Stimulated activated CD4-positive, alpha-beta T cell treated with anti-CD3 and anti-CD28 coated beads, Interleukin-1b, Interleukin-23, amount 100 ng/mL, for 1 hour (primary cell): ENCODE measurements at places on chromosomes 3 and 15.

DNA sequence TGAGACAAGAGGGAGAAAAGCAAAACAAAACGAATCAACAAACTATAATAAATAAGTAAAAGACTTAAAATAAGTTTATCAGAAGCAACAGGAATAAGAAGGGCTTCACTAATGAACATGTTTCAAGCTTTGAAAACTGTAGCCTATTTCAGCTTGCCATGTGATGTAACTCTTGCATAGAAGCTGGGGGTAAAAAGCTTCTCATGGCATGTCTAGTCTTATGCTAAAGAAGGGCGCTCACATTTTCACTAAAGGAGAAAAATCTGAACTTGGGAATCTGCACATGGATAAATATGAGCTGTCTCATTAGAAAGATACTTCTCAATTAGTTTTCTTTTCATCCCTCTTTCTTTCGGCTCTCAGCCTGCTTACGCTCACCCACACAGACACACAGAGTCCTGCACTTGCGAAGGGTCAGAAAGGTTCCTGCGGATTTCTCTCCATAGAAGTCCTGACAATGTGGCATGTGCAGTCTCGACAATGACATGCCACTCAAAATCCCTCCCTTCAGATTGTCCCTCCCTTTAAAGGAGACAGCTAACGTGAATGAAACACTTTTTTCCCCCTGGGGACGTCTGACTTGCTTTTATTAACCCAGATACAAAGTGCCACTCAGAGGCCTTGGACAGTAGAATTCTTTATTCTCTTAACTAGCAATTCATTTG, 568.9 kb upstream of the NR2F2 start:
- DNase-seq: no peak

DNA sequence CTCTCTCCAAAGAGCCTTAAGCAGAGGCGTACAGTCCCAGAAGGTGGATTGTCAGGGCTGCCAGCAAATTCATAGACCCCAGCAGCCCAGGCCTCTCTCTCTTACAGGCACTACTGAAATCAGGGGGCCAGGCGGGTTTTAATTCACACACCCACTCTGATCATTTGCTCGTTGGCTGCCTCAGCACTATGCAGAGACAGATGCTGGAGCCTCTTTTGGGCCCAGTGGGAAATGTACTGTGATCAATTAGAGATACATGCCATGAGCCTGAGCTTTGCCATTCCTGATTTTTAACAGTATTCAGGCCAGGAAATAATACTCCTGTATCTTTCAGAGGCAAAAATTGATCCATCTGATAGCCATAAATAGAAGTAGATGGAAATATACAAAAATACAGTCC, 53.0 kb downstream of the CMTM6 start:
- no peak for DNase-seq

DNA sequence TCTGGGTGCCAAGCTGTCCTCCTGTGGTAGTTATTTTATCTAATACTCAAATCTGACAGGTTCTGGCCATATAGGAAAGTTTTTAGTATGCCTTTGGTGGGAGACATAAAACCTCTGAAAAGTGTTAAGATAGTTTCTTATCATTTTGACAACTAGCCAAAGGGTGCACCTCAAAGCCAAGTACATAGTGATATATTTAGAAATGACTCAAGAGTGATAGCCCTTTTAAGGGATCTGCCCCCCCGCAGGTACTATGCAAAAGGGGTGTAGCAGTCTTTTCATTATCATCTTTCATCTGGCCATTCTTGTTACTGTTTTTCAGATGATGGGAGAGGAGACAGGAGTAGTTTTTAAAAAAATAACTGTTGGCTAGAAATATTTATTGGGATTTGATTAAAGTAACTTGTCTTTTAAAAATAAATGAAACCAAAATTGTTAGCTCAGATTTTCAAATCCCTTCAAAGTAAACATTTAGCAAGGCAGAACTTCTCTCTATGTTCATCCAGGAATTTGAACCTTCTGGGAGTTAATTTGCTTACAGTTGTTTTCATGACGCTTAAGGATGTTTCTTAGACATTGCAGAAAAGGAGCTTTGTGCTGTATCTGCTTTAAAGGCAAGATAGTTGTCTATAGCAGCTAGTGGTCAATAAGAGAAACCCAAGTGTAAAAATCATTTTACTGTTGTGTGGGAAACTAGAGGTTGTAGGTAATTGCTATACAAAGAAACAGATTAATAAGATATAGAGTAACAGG, 5.1 kb downstream of the PHLDB2 start:
- no peak for DNase-seq

DNA sequence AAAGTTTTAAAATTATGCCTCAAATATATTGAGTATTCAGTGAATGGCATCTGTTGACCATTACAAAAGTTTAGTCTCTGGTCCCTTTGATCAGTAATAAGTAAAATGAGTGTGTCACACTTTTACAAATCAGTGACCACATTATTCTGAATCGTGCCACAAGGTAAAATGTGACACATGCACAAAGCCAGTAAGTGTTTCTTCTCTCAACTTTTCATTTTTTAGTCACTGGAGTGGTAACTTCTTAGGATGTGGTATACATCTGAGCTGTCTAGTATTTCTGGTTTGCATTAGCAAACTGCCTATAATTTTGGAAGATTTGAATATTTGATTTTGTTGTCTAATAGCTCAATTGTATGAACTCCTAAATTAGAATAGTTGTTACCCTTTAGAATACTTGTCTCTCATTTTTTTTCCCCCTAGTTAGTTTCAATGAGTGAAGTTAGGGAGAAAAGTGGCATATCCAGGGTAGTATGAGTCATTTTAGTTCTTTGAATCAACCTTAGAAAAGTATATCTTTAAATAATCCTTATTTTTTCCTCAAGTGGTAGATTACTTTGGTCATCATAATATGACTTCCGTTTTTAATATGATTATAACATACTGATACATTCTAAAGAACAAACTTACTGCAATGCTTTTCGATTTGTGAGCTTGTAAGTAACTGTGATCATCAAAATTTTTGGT, 18.1 kb downstream of the DNAJC13 start:
- no peak for DNase-seq

GRCh38 chr3:148309390-148310035, 388.2 kb upstream of the AGTR1 start:
- no peak for DNase-seq

DNA sequence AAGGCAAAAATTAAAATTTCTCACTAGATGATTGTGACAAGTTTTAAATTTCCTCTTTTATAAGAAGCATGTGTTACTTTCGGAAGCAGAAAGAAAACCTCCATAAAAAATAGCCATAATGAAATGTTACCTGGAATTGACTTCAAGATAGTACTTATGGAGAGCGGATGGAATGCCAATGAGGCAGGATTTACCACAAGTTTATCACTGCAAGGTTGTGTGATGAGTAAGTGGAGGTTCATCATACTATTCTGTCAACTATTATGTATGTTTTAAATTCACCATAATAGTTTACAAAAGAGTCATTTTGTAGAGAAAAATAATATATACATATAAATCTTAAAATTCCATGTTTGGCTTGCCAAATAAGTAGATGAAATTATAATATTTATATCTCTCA, 230.3 kb downstream of the SCAPER start:
- DNase-seq: no peak

DNA sequence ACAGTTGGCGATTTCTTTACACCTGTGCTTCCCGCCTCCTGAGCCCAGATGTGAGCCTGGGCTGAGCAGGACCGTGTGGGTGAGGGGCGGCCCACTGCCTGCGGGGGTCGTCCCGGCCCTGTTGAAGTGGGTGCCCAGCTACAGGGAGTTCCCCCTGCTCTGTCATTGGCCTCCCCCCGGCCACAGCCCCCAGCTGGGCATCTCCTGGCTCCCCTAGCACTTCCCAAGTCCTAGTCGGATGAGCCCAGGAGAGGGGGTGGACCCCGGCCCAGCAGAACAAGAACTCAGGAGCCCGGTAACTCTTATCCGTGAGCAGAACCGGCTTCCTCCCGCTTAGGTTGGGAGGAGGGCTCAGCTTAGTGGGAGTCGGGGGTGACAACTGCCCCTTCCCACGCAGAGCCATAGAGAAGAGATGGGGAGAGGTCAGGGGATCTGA, 757 bp downstream of the PAQR5 start:
- no peak for DNase-seq

DNA sequence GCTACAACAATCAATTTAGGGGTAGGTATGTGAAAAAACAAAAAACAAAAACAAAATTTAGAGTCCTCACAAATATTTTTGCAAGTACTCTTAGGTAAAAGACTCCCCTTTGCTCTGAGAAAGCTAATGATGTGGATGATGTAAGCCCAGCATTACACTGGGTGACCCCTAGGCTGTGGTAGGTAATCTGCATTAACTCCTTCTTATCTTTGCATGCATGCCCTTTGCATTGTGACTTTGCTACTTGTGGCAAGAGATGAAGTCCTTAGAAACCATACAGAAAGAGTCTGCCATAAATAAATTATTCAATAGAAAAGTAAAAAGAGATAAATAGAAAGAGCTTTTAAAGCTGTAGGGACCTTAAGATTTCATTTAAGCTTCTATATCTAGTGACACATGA, 159.7 kb upstream of the MBNL1 start:
- no peak for DNase-seq

DNA sequence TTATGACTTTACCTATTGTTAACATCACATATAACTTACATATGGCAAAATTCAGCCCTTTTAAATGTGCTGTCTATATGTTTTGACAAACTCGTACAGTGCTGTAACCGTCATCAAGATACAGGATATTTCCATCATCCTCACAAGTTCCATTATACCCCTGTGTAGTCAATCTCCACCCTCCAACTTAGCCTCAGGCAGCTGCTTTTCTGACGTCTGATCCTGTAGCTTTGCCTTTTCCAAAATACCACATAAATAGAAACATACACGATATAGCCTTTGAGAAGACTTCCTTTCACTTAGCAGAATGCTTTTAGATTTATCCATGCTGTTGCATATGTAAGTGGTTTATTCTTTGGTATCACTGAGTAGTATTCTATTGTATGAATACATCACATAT, 47.1 kb downstream of the SLC12A1 start:
- DNase-seq: no peak

DNA sequence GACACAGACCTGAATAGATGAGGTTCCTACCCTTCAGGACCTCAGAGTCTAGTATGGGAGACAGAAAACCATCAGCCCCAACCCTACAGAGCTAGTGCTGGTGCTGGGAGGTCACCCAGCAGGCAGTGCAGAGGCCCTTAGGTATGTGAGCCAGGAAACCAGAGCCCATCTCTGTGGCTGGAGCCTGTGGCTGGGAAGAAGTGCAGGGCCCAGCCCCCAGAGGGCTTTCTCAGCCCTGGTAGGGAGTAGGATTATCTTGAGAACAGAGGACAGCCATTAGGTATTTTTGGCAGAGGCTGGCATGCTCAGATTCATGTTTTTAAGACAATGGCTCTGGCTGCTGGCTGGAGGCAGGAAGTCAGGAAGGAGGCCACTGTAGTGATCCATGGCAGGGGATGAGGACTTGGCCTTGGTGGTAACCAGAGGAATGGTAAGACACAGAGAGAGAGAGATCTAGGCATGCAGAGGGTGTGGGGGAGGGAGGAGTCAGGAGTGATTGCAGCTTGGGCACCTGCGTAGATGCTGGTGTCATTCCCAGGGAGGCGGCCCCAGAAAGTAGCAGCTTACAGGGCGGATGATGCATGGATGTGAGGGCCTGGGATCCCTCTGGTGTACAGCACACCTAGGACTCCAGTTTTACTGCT, 220.9 kb upstream of the EIF1B start:
- DNase-seq: no peak

GRCh38 chr15:95604634-95605036, 725.9 kb upstream of the NR2F2 start:
- DNase-seq: no peak

GRCh38 chr3:54349231-54349652, 226.9 kb downstream of the CACNA2D3 start:
- no peak for DNase-seq

GRCh38 chr3:141294301-141294700, 62.7 kb downstream of the PXYLP1 start:
- DNase-seq: no peak

GRCh38 chr3:161413127-161413854, 42.0 kb upstream of the SPTSSB start:
- DNase-seq: no peak

DNA sequence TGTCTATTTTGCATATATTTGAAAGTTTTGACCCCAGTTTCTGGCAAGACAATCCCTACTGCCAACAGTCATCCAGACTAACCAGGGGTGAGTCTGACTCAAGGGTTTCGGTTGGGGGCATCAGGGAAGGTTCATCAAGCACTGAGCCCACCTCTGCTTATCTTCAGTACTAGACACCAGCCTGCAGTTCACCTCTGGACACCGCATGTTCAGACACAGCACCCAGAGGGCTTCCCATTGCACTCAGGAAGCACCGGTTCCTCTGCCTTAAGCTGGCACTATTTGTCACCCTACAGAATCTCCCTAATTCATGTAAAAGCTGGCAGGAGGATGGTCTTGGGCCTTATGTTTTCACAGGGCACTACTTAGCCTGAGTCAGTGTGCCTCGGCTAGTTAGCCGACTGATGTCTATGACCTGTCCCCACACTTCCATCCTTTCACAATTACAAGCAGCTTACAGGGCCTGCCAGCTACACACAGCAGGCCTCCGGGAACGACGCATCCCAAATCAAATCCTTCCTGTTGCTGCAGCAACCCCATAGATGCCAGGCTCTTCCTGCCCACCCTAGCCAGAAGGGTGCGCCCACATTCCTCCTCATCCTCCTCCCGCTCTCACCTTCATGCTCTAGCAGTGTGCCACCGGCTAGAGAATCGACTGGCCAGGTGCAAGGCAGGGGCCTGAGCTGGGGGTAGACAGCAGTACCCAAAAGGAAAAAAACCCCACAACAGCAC, 52.5 kb downstream of the SH3BP5 start:
- no peak for DNase-seq

DNA sequence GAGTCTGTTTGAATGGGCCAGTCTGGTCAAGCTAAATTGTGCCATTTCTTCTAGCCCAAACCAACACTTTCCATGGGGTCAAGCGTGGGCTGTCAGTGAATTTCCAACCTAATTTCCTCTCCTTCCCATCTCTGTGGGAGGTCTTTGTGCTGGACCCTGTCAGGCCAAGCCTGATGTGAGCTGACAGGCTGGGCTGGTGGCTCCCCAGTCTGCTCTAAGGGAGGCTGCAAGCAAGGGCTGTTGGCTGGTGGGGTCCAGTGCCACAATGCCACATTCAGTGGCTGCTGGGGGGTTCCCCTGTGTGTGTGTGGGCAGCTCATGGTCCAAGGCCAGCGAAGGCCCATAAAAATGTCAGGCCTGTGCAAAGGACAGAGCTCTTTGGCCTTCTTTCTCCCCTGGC, 216.1 kb downstream of the OPA1 start:
- DNase-seq: no peak
